Kidney glomerular epithelial cell (primary cell): ENCODE measurements at places on chromosomes 1 and 21.
A peak's percentile ranks its signal among the peaks of the same experiment; 100 is the strongest.

GRCh38 chr1:65799601-65800000, 6.9 kb downstream of the PDE4B start:
- no peak for DNase-seq

DNA sequence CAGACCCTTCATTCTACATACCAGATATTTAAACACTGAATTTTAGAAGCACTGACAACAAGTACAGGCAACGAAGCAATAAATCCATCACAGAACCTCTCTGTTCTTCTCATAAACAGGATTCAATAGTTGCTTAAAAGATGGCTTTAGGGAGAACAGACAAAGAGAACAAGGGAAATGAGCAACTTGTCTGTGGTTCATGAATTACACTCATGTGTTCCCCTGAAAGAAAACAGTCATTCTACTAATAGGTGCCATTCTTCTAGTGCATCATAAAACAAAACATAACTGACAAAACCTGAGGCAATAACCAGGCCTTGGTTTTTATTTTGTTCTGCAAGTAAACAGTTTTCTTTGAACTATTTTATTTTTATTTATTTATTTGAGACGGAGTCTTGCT, 6.8 kb downstream of the GNL2 start:
- DNase-seq = no peak

DNA sequence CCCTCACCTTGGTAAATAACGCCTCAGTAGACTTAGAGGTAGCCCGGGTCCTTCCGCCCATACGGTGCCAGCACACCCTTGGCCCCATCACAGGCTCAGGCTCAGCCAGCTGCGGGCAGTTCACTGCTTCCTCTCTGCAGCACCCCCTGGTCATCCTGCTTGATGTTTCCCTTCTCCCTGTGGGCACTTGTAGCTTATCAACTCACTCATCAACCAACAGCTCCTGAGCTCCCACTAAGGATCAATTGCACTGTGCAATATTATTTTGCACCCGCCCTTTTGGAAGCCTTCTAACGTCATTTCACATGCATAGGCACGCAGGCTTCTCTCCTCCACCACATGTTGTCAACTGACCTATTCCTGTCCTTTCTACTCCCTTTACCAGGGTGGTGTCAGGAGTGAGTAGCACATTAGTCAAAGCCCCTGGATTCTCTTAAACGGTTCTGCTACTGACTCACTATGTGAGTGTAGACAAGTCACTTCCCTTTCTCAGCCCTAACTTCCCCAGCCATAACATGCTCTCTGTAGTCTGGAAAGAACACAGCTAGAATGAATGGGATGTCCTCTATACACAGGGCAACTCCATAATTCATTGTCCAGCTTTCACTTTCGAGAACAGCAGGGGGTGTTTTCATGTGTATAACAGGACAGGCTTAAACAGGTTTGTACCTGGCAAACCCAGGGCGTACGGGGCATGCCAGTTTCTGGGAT, 47.1 kb upstream of the IRF2BP2 start:
- DNase-seq = peak; percentile 54

- DNase-seq = peak; percentile 88
Observed at GRCh38 chr1:39395357-39395831, 96.0 kb upstream of the BMP8A start.

DNA sequence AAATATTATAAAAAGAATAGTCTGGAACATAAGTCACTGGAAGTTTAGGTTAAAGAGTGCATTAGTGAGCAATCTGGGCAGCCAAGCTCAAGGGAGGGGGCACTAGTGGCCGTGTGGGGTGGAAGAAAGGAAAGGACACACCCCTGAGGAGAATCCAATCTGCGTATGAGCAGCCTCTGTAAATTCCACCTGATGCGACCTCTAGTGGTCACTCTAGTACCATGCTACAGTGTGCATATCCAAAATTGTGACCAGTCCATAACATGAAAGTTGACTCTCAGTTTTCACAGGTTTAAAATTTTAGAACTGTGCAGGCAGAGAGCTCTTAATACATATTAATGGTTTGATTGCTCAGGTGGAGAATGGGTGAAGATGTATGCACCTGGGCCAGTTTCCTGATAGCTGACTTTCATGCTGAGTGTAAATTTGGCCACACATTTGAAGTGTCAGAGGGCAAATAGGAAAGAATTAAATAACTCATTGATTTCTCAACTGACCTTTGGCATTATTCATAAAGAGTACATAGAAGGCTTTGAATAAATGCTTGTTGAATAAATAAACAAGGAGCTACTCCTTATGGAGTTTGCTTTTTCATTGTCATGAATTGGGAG, 105.9 kb upstream of the C21orf91 start:
- DNase-seq = peak; percentile 74

GRCh38 chr1:59477286-59477685, 180.4 kb downstream of the FGGY start:
- no peak for DNase-seq

DNA sequence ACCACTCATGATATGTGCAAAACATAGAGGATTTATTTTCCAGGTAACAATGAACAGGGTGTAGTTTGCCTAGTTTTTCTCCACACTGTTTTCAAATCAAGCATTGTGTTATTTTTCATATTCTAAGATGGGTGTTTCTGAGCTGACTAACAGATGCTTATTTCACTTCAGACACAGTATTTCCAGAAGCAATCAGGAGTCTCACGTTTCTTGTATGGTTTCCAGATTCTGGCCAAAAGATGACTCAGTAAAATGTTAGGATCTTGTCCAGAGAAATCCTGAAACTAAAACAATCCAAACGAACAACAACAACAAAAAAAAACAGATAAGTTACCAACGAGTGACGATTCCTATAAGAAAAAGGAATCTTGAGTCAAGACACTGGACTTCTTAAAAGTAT, 5.3 kb downstream of the UTS2 start:
- no peak for DNase-seq

- DNase-seq = no peak
Observed at GRCh38 chr1:104745875-104746274, 996.2 kb downstream of the AMY1C start.

DNA sequence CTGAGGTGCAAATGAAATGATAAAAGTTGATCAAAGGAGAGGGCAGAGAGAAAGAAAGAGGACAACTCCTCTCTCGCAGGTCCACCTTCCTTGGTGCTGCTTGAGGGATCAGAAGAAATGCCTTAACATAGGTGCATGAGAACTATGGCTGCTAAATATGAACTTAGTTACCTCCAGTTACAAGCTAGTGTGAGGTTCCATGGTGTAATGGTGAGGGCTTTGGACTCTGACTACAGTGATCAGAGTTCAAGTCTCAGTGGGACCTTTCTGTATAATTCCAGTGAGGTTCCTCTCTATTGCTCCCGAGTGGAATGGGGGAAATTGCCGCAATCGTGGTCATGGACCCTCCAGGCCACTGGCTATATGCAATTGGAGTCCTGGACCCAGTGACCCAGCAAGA, 387.3 kb downstream of the FAM72C start:
- no peak for DNase-seq

DNA sequence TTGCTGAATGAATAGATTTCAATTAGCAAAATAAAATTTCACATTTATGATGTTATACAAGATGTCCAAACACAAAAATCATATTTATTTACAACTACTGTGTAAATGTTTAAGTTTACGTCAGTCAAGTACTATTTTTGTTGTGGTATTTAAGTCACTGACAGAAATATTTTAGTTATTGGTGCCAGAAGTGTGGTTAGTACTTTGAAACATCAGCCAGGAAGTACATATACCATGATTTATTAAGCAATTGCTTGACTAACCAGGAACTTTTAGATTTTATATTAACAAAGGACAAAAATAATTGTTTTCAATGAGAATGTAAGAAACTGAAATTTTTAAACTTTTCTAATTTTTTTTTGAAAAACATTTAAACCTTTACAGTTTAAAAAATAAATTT, 2.4 kb upstream of the FCRL4 start:
- no peak for DNase-seq

DNA sequence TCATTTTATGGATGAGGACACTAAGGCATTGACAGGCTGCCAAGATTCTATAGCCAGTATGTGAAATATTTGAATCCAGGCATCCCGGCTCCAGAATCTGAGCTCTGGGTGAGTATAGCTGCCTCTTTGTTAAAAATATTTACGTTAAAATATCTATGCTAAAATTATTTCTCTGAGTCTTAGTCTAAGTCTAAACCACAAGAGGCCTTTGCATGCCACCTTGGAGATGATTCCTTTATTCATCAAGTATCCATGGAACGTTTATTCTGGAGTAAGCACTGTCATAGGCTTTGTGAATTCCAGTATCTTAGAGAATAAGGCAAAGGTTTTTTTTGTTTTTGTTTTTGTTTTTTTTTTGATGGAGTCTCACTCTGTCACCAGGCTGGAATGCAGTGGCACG, 116.4 kb downstream of the GREM2 start:
- DNase-seq = no peak

GRCh38 chr1:235867903-235868469, 1.3 kb upstream of the LYST start:
- no peak for DNase-seq

GRCh38 chr1:110608247-110608646, 2.1 kb upstream of the KCNA2 start:
- no peak for DNase-seq

DNA sequence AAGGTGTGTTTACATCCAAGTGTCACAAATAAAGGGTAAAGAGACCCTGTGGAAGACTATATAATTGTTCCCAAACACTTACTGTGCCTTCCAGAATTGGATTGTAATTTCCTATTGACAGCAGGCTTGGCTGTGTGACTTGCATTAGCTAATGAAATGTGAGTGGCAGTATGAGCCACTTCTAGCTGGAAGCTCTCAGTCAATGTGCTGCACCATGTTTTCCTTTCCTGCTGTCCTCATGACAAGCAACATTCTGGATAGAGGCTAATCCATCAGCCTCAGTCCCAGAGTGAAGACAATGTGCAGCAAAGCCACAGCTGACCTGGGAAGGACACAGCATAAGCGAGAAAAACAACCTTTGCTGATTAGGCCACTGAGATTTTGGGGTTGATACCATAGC, 5.9 kb upstream of the FOXJ3 start:
- DNase-seq = no peak

- no peak for DNase-seq
Observed at GRCh38 chr1:92791487-92792066, 6.7 kb upstream of the EVI5 start.

DNA sequence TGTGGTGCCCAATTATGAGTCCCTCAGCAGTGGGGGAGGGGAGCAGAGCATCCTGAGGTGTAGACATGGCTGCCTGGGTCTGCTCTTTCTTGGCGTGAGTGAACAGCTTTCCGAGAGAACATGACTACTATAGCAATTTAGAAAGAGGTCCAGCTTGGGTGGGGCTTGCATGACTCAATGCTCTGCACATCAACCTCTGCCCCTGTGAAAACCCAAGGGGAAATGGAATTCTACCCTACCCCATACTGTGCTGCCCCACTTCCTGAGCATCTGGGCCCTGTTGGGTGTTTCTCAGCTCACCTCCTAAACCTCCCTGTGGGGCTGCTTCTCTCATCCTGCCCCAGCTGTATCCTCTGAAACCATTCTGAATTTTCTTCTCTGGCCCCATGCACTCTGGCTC, 8.2 kb upstream of the AZIN2 start:
- no peak for DNase-seq

- no peak for DNase-seq
Observed at GRCh38 chr1:52670604-52671003, 27.5 kb downstream of the COA7 start.

- DNase-seq = no peak
Observed at GRCh38 chr1:223253916-223254315, 110.1 kb downstream of the SUSD4 start.

- DNase-seq = peak; percentile 74
Observed at GRCh38 chr1:84936116-84936810, 43.3 kb upstream of the LPAR3 start.

DNA sequence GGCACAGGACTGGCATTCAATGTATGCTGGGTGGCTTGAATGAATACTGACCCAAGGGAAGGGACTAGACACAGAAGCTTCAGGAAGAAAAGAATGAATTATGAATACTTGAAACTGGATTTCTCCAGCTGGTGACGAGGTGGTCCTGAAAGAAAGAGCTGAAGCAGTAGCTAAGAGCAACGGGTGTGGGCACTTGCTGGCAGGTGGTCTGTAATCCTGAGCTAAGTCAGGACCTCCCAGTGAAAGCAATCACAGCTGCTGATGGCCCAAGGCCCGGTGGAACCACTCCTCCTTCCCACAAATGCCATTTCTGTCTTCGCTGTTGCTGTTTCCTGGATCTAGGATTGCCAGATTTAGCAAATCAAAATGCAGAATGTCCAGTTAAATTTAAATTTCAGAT, 47.0 kb downstream of the NEK2 start:
- DNase-seq = no peak

DNA sequence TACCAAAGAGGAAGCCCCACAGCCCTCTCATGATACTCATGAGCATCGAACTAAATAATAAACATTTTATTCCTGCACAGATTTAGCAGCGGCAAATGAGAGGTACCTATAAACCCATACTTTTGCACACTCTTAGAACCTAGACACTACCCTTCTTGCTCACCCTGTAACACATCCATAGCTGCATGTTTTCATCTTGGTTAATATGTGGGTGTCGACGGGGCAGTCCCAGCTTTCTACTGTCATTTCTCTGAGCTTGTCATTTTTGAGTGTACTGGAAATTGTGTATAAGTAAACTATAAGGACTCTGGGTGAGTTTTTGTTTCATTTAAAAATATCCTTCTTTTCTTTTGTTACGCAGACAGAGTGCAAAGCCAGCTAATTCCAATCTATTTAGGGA, 25.5 kb downstream of the OVGP1 start:
- no peak for DNase-seq

GRCh38 chr21:44867999-44868700, 5.3 kb downstream of the PTTG1IP start:
- DNase-seq = no peak

- no peak for DNase-seq
Observed at GRCh38 chr1:243623841-243624240, 226.2 kb downstream of the AKT3 start.

DNA sequence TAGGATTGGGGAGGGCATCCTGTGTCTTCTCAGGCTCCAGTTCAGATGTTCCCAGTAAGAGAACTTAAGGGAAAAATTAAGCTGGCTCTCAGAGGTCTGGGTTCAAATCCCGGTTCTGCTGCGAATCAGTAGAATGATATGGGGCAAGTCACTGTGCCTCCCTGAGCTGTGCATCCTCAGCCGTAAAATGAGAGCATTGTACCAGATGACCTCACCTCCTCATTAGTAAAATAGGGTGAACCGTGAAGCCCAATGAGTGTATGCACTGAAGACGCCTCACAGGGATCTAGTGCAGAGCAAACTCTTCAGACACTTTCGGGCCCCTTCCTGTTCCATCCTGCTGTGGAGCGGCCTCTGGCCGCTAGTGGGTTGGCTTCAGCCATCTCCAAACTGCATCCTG, 36.0 kb downstream of the SYT6 start:
- no peak for DNase-seq

DNA sequence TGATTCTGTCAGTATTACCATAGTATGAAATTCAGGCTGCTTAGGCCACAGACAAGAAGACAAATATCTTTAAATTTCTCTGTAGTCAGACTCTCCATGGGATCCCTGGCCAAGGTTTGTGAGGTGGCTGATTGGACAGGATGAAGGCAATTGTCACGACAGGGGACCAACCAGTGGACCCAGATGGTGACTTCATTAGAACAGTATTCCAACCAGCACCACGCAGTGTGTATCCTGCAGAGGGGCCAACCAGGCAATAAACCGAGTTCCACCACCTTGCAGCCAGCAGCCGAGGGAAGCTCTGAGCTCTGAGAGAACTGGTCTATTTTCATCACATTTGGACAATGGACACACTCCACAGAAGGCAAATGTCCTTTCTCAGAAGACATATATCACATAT, 16.1 kb downstream of the DSCAM start:
- no peak for DNase-seq

- DNase-seq = no peak
Observed at GRCh38 chr1:205798577-205798976, 14.4 kb downstream of the SLC41A1 start.
